ENCODE measurements at places on chromosomes 13 and 19.

DNA sequence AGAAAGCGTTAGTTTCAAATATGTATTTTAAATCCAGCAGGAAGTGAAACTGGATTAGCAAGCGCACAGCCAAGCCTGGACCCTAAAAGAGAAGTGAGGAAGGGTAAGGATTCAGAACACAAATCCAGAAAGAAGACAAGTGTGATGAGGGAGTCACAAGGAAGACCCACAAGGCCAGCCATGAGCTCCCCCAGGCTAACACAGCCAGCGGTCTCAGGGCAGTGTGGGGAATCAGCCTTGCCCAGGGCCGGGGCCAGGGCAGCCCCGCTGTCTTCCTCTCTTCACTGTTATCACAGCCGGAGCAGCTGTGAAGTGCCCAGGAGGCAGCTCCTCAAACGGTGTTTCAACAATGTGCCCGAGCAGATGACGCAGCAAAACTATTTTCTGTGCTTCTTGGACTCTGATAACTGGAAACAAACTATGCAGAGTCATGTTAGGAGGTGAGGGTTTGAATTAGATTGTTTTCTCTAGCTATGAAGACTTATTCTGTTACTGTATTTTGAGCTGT, 12.2 kb upstream of the CDC16 start:
- DNase-seq = no peak

DNA sequence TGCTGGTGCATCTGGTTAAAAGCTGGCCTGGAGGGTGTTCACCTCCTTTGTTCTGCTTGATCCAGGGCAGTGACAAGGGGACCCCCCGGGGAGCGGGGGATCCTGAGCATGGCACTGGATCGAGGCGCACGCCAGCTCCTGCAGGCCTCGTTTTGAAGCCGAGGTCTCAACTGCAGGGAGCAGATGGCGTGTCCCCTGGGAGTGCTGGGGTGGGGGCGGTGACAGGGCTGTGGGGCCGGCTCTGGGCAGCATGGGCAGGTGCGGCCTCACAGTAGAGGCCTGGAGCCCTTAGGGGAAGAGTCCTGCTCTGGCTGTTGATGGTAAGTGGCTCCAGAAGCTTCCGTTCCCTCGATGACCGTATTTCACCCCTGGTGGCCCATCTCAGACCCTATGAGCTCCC, 51.8 kb downstream of the CRTC1 start:
- no peak for DNase-seq

DNA sequence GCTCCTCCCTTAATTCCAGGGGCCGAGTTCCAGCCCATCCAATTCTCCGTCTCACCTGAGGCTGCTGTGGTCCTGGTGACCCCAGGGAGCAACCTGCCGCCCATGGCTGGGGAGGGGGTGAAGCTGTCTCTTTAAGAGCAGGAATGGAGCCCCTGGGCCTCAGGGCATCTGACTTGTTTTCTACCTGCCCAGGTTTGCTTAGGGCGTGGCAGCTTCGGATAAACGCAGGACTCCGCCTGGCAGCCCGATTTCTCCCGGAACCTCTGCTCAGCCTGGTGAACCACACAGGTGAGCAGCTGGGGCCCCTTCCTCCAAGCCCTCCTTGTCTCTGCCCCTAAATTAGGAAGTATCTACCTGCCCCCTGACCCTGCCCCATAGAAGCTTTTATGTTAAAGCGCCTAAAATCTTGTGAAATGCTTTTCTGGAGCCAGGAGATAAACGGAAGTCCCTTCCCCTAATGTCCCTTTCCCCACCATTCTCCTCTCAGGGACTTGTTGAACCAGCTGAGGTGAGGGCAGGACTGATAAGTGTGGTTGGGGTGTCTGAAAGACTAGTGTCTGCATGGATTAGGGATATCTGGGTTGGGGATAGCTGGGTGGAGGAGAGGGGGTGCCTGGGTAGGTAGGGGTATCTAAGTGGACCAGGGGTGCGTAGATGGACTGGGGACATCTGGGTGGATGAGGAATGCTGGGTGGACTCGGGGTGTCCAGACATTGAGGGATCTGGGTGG, 614 bp downstream of the FXYD3 start:
- DNase-seq = no peak

- no peak for DNase-seq
These were observed 894.3 kb downstream of the DIAPH3 start for GRCh38 chr13:59269476-59269875.

DNA sequence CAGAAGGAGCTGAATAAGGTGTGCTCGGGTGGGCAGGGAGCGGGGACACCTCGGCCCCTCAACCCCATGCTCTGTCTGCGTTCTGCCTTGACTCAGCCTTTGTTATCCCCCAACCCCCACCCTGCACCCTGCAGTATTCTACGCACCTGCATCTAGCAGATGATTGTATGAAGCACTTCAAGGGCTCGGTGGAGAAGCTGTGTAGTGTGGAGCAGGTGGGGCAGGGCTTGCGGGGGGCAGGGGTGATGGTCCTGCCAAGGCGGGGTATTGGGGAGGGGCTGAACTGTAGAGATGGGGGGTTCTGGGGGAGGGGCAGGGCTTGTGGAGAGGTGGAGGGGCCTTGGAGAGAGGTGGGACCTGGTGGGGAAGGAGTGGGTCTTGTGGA, 6.1 kb downstream of the STXBP2 start:
- DNase-seq = no peak

GRCh38 chr19:13864667-13865570, 12.0 kb upstream of the NANOS3 start:
- DNase-seq = no peak

DNA sequence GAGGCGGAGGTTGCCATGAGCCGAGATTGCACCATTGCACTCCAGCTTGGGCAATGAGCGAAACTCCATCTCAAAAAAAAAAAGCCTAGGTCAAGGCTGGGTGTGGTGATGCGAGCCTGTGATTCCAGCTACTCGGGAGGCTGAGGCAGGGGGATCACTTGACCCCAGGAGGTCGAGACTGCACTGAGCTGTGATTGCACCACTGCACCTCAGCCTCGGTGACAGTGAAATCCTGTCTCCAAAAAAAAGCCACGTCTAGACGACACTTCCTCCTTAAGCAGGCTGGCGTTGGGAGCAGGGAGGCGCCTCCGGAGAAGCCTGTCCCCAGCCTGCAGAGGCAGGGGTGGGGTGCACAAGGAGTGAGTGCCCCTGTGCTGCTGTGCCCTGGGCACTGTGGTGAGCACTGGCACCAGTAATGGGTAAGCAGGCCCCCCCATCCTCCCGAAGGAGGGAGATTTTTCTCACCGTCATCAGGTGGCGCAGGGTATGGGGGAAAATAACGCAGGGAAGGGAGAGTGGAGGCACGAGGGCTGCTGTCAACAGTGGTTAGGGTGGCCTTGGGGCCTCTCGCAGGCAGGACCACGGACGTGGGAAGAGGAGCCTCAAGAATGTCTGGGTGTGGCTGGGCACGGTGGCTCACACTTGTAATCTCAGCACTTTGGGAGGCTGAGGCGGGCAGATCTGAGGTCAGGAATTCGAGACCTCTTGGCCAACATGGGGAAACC, 706 bp downstream of the P2RY11 start:
- DNase-seq = peak; percentile 85

- no peak for DNase-seq
These were observed 72.2 kb downstream of the CDADC1 start for GRCh38 chr13:49319951-49320350.

DNA sequence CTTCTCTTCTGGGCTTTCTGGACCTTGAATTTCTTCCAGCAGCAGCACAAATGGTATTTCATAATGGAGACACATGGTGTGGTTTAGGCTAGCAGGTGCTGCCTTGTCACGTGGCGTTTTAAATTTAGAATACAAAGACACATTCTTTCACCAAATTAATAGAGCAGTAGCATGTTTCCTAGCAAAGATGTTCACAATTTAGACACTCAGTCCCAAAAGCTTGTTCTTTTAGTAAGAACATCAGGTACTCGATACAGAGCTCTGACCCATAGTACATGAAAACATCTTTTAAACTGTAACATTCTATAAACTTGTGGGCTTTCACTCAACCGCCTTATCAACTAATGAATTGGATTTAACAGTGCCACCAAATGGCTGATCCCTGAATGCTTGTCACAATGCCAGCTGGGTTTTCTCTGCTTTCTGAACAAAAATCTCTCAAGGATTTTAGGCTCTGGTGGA, 290.1 kb downstream of the DCLK1 start:
- DNase-seq = no peak

DNA sequence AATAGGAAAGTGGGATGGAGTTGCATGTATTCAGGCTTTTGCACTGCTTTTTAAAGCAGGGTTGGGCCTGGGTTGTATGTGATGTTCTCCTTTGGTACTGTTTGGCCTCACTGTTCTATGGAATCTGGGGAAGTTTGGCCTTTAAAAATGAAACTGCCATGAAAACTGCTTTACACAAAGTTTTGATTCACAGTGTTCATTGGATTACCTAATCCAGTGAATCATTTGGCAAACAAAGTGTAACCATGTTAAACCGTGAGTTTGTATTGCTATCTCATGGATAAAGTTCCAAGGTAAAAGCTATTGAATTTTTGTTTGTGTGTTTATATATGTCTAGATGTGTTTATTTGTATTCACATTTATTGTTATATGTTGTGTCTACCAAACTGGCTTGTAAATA, 1658.6 kb downstream of the OLFM4 start:
- no peak for DNase-seq

- no peak for DNase-seq
These were observed 6.9 kb downstream of the THSD1 start for GRCh38 chr13:52399046-52399445.

DNA sequence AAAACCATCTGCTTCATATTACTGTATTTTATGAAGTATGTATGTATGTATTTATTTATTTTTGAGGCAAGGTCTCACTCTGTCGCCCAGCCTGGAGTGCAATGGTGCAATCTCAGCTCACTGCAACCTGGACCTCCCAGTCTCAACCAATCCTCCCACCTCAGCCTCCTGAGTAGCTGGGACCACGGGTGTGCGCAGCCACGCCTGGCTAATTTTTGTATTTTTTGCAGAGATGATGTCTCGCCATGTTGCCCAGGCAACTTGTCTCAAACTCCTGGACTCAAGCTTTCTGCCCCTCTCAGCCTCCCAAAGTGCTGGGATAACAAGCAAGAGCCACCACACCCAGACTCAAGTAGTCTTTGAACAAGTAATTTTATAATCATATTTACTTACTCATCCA, 5.5 kb downstream of the KATNAL1 start:
- no peak for DNase-seq

DNA sequence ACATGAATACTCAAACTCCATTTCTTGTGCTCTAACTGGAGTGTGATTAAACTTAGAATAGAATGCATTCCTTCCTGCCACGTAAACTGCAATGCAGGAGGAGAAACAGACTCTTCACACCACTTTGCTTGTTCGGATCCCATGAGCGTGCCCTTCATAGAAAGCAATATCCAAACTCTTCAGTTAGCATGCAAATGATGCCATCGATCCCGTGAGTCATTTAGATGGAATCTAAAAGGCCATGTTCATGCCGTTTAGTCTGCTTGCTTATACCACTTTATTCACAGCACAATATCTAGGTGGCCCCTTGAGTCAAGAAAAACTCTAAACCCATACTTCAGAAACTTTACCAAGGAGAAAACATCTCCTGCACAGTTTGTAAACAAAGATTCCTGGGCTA, 225.8 kb downstream of the OXGR1 start:
- DNase-seq = no peak

GRCh38 chr13:76854894-76855293, 31.3 kb downstream of the KCTD12 start:
- DNase-seq = no peak

GRCh38 chr19:50309396-50310125, 19.6 kb downstream of the KCNC3 start:
- DNase-seq = no peak

GRCh38 chr13:27293076-27293691, 22.6 kb downstream of the RASL11A start:
- no peak for DNase-seq

DNA sequence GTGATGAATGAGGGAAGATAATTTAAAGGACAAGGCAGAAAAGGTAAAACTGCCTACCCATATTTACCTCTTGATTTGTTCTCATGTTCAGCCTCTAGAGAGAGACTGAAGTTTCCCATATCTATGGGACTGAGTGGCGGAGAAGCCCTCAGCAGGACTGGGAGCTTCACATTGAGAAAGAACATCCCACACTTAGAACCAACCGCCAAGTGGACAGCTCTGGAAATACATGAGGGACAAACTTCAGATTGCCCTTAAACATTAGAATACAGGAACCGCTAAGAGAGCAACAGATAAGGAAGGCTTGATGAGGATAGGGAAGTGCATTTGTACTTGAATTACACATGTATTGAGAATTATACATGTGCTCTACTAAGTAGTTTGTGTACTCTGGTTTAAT, 316.0 kb upstream of the MIR17HG start:
- DNase-seq = no peak

GRCh38 chr19:54523403-54523802, 20.8 kb downstream of the LAIR2 start:
- peak; percentile 67 for DNase-seq

DNA sequence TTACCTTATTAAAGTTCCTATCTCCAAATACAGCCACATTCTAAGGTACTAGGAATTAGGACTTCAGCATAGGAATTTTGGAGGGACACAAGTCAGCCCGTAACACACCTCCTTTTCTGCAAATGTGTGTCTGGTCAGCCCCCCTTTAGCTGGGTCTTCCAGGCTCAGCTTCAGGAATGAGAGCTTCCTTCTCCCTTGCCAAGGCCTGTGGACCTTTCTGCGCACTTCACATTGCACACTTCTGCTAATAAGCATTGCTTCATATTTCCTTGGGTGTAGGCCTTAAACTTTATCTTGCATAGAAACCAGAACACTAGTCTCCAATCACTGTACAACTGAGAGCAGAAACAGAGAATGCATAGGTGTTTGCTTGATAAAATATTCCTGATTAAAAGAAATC, 4.5 kb upstream of the STK24 start:
- no peak for DNase-seq

DNA sequence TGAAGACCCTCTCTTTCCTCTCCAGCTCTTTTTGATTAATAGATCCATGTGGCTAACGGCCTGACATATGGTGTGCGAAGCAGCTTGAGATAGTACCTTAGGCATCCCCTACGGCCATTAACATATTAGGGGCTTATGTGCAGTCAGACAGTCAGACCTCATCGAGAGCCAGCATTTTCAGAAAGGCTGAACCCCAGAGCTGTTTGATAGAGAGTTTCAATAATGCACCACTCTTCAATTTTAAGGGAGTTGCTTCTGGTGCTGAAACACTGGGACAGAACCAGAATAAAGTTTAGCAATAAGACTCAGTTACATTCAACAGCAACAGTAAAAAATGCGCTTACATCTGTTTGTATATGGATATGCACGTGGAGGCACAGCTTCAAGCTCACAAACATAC, 10.8 kb downstream of the POU4F1 start:
- DNase-seq = no peak

GRCh38 chr19:2822846-2823245, 3.2 kb downstream of the ZNF554 start:
- DNase-seq = no peak

GRCh38 chr19:14767466-14767971, 10.8 kb downstream of the ADGRE2 start:
- DNase-seq = no peak

GRCh38 chr13:114259974-114260373, 21.4 kb upstream of the UPF3A start:
- DNase-seq = no peak

GRCh38 chr19:1674293-1674679, 21.9 kb upstream of the TCF3 start:
- no peak for DNase-seq

GRCh38 chr13:56187331-56187730, 953.4 kb upstream of the PRR20A start:
- no peak for DNase-seq

GRCh38 chr13:101919541-101920181, 467.2 kb downstream of the ITGBL1 start:
- no peak for DNase-seq
